ENCODE measurements at places on chromosomes 3 and 15.
A peak's percentile ranks its signal among the peaks of the same experiment; 100 is the strongest.

- DNase-seq = no peak
Observed at GRCh38 chr3:37535526-37536432, 325.9 kb upstream of the CTDSPL start.

- no peak for DNase-seq
Observed at GRCh38 chr3:168141405-168141998, 45.8 kb upstream of the GOLIM4 start.

DNA sequence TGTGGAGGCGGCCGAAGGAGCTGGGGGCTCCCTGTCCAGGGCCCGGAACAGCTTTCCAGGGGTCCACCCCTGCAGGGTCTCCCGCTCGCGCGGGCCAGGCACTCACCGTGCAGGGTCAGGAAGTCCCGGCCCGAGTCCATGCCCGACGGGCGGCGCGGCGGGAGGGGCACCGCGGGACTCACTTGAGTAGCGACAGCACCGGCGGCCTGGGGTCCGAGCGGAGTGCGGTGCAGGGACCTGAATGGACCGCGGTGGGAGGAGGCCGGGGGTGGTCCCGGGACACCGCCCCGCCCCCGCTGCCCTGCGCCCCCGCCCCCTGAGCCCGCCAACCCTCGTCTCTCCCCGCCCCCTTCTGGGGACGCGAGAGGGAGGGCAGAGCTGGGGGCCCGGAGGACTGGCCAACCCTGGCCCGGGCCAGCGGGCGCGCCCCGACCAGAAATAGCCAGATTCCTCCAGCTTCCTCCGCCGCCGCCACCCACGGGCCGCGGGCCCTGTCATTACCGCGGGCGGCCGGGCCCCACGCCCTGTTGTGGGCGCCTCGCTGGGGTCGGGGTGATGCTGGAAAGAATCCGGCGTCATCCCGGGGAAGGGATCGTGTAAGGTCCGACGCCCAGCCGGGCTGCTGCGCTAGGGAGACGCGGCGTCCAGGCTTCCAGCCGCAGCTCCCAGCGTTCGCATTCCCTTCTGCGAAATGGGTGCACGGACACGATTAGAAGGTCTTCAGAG lies at the start of gene PLCD1:
Gene PLCD1 (minus strand): TSS at position 243 of the 726 bp plus-strand sequence. CDS start 103 bp downstream, at position 140.
- DNase-seq = no peak

DNA sequence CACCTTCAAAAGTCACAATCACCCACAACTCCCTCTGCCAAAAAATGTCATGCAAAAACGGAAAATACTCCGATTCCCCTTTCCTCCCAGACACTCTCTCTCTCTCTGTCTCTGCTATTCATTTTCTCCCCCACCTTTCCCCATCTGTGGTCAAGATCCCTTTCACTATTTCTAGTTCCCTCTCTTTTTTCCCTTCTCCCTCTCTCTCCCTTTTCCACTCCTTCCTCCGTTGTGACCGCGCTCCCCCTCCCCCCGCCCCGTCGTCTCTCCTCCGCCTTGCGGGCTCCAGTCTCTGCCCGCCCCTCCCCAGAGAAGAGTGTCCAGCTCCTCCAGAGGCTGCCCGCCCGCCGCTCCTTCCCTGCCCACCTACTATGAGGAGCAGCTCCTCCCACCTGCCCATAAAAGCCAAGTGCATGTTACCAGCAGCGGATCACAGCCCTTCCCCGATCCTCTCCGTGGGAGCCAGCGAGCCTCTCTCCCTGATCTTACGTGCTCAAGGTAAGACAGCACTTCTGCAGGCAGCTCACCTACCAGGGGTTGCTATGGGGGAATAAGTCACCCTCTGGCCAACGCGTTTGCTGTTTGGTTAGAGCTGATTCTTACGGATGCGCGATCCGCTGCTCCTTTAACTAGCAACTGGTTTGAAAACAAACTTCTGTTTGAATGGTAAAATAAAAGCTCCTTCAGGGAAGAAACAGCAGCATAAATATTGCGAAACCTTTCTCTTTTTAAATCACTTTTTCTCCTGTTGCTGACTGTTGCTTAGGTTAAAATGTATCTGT lies at the start of gene COL8A1:
Gene COL8A1 (plus strand): TSS at position 428 of the 782 bp plus-strand sequence. CDS start 152,089 bp downstream, outside the sequence.
- DNase-seq = no peak

DNA sequence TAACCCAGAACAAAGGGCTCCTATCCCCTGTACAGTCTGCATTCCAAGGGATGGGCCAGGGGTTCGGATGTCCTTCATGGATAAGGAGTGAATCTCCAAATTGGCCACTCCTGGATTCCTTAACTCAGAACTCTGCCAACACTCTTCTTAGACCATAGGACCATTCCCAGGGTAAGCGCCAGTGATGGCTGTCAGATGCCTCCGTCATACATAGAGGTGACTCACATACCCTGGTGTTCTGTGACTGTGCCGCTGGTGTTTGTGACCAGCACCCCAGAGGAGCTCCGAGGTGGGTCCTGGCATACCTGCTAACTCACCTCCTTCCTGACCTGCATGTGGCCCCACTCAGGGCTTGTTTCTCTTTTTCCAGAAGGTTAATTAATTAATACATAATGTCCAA lies 134.7 kb downstream of the KLF13 start:
- DNase-seq = no peak

GRCh38 chr3:52779011-52779836 lies 1.8 kb downstream of the ITIH1 start:
- DNase-seq = no peak

DNA sequence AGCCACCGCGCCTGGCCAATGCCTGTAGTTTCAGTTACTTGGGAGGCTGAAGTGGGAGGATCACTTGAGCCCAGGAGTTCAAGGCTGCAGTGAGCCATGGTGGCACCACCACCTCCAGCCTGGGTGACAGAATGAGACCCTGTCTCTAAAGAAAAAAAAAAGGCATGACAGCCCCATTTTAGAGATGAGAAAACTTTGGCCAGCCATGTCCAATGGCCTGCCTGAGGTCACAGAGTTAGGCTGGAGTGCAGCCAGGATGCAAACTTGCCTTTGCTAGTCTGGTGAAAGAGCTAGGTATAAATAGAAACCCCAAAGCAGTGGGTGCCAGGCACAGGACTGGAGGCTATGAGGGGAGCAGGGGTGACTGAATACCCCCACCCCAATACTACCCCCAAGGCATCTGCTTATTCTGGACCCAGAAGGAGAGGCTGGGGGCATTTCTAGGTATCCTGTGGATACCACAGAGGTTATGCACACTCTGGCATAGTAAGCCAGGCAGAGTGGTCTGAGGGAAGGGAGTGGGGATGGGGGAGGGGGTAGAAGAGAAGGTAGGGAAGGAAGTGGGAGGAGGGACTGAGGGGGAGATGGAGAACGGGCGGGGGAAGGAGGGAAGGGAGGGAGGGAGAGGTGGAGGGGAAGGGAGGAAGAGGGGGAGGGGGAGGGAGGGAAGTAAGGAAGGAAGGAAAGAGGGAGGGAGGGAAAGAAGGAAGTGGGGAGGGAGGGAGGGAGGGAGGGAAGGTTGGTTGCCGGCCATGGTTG lies 16.2 kb upstream of the C15orf39 start:
- no peak for DNase-seq

- DNase-seq = peak; percentile 72
Observed at GRCh38 chr15:65133548-65134200, at the start of gene PDCD7. TSS of gene PDCD7 (minus strand) at chr15:65133808. CDS start at chr15:65133781, 27 bp downstream.

- DNase-seq = no peak
Observed at GRCh38 chr15:49134683-49135341, 20.6 kb downstream of the COPS2 start.
